Osteoblast (primary cell): ENCODE measurements at places on chromosomes 6 and 20. TPM values are rescaled to one million over a fixed set of nuclear protein-coding genes. Genes with fewer than 3 reads are reported as not detected.

The SLC17A3 gene
- total RNA-seq = not detected in 2 replicates

The XKR7 gene
- under 0.01 TPM in 1 of 2 replicates, not detected in the other for total RNA-seq

The VWA7 gene
- 0.29 and 0.36 TPM in 2 replicates for total RNA-seq

The SNAI1 gene
- total RNA-seq = 1.8 and 2.1 TPM in 2 replicates

The FHL5 gene
- total RNA-seq = not detected in 2 replicates

The STMND1 gene
- total RNA-seq = not detected in 2 replicates

The BMP5 gene
- total RNA-seq = 0.36 and 0.59 TPM in 2 replicates

The PGC gene
- total RNA-seq = not detected in 2 replicates

The SLC32A1 gene
- total RNA-seq = not detected in 2 replicates

The TRIM40 gene
- total RNA-seq = not detected in 2 replicates

The BMP6 gene
- 0.59 and 0.72 TPM in 2 replicates for total RNA-seq
